ENCODE measurements at places on chromosomes 2 and 18.

GRCh38 chr18:57814555-57814954 lies 11.4 kb upstream of the ATP8B1 start:
- DNase-seq = no peak

DNA sequence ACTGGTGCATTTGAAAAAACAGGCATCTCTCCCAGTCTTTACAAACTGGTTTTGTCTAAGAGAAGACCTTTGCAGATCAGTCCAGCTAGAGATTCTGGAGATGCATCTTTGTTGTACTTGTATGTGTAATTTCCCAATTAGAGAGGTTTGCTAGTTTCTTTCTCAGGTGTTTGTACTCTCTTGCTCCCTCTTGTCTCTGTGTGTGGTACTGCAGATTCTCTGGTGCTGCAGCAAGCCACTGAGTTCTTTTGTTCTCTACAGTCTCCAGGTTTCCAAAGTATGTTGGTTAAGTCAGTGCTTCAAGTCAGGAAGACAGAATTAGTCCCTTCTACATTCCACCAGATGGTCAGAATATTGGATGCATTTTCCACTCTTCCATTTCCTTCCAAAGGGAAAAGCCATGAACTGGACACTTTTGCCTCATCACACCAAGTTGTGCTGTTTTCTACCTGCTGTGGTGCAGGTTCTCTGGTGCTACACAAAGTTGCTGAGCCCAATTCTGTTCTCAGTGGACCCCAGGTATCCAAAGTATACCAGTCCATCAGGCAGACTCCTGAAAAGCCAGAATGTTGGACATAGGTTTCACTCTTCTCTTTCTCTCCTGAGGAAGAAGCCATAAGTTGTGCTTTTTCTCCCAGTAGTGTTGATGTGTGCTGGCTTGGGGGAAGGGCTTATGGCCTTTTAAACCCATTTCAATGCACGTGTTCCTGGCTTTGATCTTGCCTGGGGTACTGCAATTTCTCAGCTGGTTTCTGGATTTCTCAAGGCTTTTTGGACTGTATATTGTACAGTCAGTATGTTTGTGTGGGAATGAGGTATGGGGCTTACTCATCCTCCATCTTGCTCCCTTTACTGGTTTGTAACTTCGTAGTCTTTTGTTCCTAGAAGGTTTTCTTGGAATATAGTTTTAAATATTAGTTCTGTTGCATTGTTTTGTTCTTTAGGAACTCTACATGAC lies 29.8 kb downstream of the EPC2 start:
- DNase-seq = peak; percentile 58

GRCh38 chr2:88690591-88691338 lies 708 bp upstream of the RPIA start:
- DNase-seq = peak; percentile 91

- DNase-seq = peak; percentile 55
Observed at GRCh38 chr2:127829845-127830246, 18.9 kb upstream of the WDR33 start.

DNA sequence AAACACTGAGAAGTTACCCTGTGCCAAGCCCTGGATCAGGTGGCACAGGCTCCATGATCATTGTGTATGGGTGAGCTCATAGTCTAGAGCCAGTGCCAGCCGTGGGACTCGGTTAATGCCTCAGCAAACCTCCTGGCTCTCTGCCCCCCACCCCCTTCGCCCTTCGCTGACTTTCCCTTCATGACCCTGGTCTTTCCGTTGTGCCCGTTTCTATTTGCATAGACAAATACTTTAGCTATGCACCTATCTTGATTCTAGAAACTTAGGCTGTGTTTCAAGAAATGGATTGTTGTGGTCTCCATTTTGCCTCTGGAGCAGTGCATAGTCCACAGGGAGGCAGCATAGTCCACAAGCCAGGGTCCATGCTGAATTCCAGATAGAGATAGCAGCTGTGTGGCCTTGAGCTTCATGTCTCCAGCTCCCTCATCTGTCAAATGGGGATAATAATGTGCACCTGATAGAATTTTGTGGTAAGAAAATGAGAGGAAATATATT lies 44.8 kb upstream of the KDM3A start:
- DNase-seq = peak; percentile 75

DNA sequence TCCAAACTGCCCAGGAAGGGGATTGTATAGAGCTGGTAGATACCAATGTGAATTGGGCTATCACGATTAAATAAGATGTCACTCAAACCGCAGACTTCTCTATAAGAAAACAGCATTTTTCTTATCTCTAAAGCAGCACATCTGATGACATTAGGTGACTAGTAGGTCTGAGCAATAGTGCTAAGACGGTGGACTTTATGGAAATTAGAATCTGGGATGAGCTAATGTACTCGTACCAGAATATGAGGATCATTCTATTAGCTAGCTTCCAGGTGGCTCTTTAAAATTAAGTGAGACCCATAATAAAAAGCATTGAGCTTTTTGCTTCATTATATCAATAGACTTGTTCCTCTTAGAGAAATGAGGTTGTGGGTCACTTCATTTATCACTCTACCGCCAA lies 130.0 kb upstream of the MC4R start:
- DNase-seq = no peak

GRCh38 chr2:70369082-70369481 lies 67.2 kb upstream of the FAM136A start:
- no peak for DNase-seq

GRCh38 chr2:231458368-231458767 lies 5.9 kb downstream of the NCL start:
- DNase-seq = no peak

GRCh38 chr18:26549263-26550094 lies 1.1 kb upstream of the KCTD1 start:
- peak; percentile 88 for DNase-seq

DNA sequence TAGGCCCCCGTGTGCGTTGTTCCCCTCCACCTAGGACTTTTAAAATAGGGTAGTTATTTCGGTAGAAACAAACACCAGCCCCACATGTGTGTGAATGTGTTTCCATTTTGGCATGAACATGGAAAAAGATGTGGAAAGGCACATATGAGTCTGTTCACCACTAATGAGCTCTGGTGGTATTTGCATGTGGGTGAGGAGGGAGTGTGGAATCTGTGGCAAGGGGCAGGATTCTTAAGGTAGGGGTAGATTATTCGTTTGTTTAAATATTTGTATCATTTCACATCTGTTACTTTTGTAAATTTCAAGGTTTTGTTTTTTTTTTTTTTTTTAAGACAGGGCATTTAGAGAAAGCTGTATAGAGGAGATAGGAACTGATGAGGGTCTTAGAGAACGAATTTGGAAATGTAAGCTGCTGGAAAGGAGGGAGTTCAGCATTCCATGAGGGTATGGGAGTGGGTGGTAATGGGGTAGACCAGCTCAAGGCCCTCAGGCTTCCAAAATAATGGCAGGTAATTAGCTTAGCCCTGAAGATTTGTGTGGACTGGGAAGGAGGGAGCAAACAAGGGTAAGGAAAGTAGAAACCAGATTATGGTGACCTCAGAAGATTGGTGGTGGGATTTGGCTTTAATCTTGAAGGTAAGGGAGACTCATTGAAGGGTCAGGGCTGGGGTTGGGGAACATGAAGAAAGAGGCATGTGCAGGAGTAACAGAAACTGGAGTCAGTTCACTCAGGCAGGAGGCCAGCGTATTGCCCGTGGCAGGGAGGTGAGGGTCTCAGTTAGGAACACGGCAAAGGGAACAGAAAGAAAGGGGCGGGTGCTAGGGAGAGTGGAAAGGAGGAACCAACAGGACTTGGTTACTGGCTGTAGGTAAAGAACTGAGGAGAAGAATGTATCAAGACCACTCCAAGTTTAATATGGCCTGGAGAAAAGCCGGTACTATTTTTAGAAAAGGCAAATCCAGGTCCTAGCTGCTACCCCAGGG lies 123.6 kb downstream of the PLB1 start:
- no peak for DNase-seq

GRCh38 chr2:56382466-56382865 lies 198.7 kb downstream of the CCDC85A start:
- no peak for DNase-seq

GRCh38 chr2:221571551-221572218 lies 419 bp downstream of the EPHA4 start:
- peak; percentile 32 for DNase-seq

DNA sequence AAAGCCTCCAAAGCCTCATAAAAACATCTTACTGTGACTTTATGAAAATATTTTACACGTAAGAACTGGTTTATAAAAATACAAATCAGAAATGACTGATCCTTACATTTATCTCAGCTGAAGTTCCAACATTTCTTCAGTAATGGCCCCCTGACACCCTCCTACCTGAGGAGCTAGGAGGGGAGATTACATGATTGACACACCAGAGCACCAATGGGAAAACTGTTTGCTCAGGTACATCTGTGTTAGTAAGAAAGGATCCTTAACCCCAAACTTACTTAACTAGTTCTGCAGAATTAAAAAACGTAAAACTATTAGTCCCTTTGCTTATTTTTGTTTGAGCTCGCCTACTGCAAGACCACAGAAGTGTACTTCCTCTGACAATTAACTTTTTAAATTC lies 27.0 kb downstream of the ENOSF1 start:
- peak; percentile 24 for DNase-seq

DNA sequence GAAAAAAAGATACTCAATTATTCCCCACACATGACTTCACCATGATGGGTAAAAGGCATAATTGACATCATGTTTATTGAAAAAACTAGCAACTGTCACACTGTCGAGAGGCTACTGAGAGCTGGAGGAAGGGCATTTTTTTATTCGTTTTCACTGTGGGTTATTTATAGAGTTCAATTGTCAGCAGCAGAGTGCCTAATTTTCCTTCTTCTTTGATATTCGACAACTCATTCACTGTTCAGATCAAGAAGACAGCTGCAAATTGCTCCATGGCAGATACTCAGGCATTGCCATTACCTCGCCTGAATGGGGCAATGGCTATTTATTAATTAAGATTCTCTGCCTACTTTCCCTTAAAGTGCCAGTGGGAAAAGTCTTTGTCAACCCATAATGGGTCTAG lies 197.5 kb upstream of the NRP2 start:
- no peak for DNase-seq

DNA sequence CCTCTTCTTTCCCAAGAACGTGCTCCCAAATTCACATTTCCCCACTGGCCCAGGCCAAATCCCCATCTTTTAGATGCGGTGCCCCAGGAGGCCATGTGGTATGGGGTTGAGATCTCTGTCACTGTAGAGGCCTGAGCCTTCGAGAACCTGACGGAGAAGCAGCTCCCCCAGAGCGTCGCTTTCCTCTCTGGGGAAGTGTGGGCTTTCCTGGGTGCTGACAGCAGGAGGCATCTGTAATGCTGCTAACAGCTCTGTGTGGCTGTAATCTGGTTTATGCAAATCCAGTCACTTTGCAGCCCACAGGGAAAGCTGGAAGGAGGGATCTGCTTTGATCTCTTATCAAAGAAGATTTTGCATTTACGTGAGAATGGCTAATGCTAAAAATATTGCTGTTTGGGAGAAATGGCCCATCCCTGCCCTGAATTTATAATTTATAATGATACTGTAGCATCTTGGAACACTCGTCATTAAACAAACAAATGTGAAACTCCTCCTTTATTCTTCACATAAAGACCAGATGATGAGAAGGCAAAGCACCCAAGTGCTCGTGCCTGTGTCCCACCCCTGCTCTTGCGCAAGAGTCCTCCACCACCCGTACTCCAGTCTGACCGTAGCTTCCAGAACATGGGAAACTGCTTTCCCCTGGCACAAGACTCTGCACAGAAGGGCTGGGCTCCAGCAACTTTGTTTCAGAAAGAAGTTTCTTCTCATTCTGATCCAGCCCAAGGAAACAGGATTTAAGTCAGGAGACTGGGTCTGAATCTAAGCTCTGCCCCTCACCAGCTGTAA lies 109.9 kb upstream of the EPC2 start:
- peak; percentile 25 for DNase-seq

- peak; percentile 65 for DNase-seq
Observed at GRCh38 chr2:8819194-8819593, 18.2 kb downstream of the KIDINS220 start.

DNA sequence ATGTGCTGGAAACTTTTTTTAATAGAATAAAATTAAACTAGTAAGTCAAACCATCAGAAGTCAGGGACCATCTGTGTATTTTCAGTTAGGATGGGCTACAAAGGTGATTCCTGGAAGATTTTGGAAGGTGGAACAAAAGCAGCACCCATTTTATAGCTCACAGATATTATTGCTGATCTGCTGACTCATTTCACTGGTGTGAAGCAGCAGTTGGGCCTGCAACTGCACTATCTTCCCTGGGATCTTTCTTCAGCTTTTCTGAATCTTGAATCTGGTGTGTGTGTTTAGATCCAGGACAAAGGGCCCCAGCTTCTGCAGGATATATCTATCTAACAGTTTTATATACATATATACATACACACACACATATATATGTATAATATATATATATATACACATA lies 35.6 kb upstream of the BCL11A start:
- DNase-seq = no peak

GRCh38 chr18:31516437-31516836 lies 18.5 kb downstream of the DSG2 start:
- no peak for DNase-seq

- no peak for DNase-seq
Observed at GRCh38 chr2:240994171-240994896, 4.1 kb upstream of the SNED1 start.

GRCh38 chr2:99552529-99552928 lies 62.7 kb upstream of the REV1 start:
- no peak for DNase-seq

- DNase-seq = no peak
Observed at GRCh38 chr2:224208443-224208842, 169.4 kb upstream of the SERPINE2 start.

GRCh38 chr2:18049325-18049724 lies 170.9 kb downstream of the KCNS3 start:
- no peak for DNase-seq

GRCh38 chr2:99700482-99701398 lies 210.9 kb upstream of the REV1 start:
- peak; percentile 2 for DNase-seq

GRCh38 chr2:216629784-216630183 lies 3.4 kb upstream of the IGFBP2 start:
- no peak for DNase-seq

GRCh38 chr2:111122631-111123421 lies 2.1 kb downstream of the BCL2L11 start:
- DNase-seq = peak; percentile 83

DNA sequence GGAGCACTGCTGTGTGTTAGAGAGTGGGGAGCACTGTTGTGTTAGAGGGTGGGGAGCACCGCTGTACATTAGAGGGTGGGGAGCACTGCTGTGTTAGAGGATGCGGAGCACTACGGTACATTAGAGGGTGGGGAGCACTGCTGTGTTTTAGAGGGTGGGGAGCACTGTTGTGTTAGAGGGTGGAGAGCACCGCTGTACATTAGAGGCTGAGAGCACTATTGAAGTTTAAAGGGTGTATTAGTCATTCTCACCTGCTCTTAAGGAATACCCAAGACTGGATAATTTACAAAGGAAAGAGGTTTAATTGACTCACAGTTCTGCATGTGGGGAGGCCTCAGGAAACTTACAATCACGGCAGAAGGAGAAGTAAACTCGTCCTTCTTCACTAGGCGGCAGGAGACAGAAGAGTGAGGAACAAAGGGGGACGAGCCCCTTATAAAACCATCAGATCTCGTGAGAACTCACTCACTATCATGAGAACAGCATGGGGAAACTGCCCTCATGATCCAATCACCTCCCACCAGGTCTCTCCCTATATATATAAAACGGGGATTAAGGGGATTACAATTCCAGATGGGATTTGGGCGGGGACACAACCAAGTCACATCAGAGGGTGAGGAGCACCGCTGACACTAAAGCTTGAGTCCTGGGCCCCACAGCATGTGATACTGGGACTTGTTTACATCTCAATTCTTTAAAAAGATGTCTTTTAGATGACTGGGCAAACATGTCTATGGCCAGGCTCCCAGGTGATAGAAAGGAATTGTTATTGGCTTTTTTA lies 19.5 kb upstream of the AGXT start:
- DNase-seq = no peak

All from epithelial cell of esophagus (primary cell).